SK-N-DZ (cell line): ENCODE measurements at places on chromosomes 6 and 20.

- DNase-seq: no peak
Measured at GRCh38 chr6:108619431-108620197, 58.9 kb downstream of the FOXO3 start.

GRCh38 chr6:48564036-48564820 is 453.2 kb upstream of the PTCHD4 start:
- DNase-seq: no peak

GRCh38 chr6:20058912-20059311 is 153.4 kb downstream of the MBOAT1 start:
- DNase-seq: no peak

GRCh38 chr20:44196271-44196670 is 9.3 kb upstream of the JPH2 start:
- DNase-seq: no peak

GRCh38 chr6:45830441-45831139 is 185.1 kb downstream of the CLIC5 start:
- no peak for DNase-seq

DNA sequence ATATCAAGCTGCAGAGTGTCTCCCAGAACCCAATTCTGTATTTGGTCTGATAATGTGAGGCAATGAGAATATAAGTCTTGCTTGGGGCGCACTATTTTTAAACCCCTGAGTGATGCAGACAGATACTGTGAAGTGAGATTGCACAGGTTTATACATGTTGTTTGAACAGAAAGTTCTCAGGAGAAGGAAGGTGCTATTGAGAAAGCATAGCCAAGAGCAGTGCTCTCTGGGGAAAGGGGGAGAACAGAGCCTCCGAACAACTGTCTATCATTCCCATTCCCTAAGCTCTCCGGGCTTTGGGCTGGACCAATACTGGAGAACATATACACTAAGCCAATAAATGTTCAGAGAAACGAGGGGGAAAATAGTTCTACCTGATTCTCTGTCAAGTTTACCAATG is 75.8 kb downstream of the PERP start:
- no peak for DNase-seq

DNA sequence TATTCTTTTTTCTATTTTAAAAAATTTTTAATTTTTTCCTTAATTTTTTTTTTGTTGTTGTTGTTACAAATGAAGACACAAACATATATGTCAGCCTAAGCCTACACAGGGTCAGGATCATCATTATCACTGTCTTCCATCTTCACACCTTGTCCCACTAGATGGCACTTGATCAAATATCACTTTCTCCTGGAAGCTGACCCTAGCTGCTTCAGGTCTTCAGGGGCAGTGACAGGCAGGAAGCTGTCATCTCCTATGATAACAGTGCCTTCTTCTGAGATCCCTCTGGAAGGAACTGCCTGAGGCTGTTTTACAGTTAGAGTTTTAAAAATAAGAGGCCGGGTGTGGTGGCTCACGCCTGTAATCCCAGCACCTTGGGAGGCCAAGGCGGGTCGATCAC is 70.2 kb upstream of the EEF1E1 start:
- DNase-seq: no peak

DNA sequence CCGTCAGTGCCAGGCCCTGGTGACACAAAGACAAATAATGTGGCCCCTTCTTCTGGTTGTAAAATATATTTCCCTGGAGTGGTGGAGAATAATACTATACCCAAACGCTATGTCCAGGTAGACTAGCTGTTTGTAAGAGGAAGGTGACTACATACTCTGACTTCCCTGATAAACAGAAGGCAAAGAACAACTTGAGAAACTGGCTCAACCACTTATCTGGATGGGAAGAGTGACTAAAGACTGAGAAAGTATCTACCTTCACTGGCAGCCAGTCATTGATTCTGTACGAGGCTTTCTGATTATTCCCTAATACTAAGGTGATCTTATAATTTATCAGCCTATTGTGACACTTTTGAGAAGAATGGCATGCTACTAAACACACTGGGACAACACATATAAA is 569.7 kb downstream of the EPHA7 start:
- no peak for DNase-seq

DNA sequence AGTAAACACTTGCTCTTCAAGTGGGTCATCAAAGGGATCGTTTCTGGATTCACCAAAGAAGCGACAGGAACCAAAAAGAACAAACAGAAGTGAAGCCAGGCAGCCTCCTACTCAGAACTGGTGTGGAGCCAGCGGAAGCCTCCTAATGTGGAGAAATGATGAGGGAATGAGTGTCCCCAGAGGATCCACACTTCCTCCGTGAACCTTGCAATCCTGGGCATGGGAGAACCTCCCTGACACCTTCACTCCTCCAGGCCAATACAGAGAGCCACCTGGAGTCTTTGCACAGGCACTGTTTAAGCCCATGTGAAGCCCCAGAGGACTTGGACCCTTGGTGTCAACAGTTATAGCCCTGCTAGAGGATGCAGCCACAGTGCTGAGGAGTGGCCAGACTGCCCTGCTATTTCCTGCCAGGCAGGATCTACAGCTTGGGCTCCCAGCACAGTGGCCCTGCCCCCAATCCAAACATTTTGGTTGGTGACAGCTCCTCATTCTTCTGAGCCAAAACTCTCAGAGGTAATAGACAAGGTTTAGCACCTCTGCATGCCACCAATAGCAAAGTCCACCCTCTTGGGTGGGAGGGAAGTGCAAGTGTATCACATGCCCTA is 23.2 kb upstream of the SERINC1 start:
- no peak for DNase-seq

- no peak for DNase-seq
Measured at GRCh38 chr6:118774581-118774980, 119.4 kb upstream of the ASF1A start.

DNA sequence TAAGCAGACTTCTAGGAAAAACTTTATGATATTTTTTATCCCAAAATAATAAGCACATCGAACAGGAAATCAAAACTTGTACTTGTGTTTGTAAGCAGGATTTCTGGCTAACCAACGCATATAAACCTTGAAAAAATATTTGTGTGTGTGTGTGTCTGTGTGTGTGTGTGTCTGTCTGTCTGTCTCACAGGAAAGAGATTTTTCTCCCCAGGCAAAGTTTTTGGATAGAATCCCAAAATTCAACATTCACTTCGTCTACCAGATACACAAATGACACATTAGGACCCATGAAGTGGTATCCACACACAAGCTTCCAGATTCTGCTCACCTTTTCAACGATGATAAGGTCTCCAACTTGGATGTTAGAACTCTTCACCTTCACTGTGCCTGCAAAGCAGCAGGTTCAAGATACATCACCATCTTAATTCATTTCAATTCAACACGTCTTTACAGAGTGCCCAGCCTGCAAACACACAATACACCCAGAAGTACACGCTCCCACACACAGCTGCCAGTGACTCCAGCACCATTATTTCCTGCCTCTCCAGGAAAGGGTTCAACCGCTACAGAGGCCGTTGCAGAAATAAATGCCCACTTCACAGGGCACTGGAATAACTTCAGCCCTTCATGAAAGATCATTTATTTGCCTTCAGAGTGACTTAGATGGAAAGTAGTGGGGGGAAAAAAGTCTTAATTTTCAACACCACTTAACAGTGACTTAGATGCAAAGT is 70.9 kb downstream of the ATP9A start:
- DNase-seq: no peak

- DNase-seq: no peak
Measured at GRCh38 chr6:56961151-56961550, 6.2 kb downstream of the BEND6 start.

DNA sequence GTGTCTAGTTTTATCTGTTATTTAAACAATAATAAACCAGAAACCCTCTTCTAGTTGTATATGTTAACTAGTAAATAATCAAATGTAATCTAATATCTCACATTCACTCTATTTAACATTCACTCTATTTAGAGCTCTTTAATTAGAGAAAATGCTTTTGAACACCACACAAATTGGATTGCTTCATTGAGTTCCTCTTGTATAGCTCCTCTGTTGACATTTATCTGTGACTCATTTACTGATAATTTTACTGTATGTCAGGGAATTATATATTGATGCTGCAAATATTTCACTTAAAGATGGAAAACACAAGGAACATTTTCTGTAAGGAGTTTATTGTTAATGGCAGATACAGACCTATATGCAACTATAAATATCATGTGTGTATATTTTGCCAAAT is 594.6 kb downstream of the COL12A1 start:
- no peak for DNase-seq
